Left cardiac atrium (tissue), 4 donors: ENCODE measurements at places on chromosomes 5 and 9. TPM values are rescaled to one million over a fixed set of nuclear protein-coding genes. Genes with fewer than 3 reads are reported as not detected.
A peak's percentile ranks its signal among the peaks of the same experiment; 100 is the strongest.

GRCh38 chr9:91778031-91778430 is 172.0 kb downstream of the ROR2 start:
- no peak for DNase-seq

GRCh38 chr5:1294835-1295649 is at the start of gene TERT:
TSS of gene TERT (minus strand) at chr5:1295068. CDS start at chr5:1294989, 79 bp downstream.
- DNase-seq: no peak

DNA sequence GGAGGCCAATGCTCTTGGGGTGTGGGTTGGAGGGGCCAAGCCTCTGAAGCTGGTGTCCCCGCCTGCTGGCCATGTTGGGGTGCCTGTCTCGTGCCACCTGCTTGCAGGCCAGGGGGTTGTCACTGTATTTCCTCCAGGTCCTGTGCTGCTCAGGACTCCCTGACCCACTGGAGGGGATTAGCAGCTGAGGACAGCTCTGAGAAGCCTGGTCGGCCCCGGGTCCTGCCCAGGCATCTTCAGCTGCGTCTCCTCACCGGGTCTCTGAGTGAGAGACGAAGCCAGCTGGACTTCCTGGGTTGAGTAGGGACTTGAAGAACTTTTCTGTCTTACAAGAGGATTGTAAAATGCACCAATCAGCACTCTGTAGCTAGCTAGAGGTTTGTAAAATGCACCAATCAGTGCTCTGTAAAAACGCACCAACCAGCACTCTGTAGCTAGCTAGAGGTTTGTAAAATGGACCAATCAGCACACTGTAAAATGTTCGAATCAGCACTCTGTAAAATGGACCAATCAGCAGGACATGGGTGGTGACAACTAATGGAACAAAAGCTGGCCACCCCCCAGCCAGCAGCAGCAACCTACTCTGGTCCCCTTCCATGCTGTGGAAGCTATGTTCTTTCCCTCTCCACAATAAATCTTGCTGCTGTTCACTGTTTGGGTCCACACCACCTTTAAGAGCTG is 20.6 kb upstream of the SLC9A3 start:
- no peak for DNase-seq

The STPG3 gene
- 0.59 TPM for total RNA-seq

DNA sequence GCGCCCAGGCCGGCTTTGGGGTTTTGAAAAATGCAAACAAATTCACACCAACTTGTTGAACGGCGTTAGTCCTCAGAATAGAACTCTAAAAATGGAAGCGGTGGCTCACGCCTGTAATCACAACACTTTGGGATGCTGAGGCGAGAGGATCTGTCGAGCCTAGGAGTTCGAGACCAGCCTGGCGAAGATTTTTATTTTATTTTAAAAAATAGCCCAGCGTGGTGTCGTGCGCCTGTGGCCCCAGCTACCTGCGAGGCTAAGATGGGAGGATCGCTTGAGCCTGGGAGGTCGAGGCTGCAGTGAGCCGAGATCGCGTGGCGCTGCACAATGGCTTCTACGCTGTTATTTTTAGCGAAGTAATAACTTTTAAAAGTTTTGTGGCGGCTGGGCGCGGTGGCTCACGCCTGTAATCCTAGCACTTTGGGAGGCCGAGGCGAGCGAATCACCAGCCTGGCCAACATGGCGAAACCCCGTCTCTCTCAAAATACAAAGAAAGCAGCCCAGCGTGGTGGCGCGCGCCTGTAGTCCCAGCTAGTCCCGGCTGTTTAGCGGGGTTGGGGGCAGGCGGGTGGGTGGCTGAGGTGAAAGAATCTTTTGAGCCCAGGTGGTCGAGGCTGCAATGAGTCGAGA is 694 bp upstream of the PLIN2 start:
- peak; percentile 47 for DNase-seq

The DCAF12 gene
- total RNA-seq: 20.2 TPM

DNA sequence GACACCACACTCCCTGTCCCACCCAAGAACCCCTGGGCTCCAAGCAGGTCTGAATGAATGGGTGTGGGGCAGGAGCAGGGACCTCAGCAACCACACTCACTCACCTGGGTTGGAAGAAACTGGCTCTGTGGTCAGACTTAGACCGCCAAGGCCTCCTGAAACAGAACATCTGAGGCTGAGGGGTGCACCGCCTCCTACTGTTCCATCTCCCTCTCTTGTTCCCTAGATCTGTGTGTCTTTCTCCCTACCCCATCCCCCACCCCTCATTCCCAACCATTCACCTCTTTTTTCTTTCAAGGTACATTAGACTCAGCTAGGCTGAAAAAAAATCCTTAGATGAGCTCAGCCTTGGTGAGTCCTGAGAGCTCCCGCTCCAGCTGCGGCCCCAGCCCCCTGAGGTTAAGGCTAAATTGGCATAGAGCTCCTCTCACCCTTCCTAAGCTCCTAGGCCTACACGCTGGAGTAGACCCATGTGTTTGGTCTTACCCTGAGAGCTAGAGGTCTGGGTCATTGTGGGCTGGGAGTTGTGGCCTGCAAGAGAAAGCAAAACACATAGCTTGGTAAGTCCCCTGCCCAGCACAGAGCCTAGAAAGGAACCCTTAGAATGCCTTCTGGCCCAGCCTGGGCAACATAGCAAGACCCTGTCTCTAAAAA is 4.8 kb downstream of the ECSCR start:
- no peak for DNase-seq

GRCh38 chr5:95713960-95714710 is 17.0 kb upstream of the RHOBTB3 start:
- DNase-seq: no peak

The CRB2 gene
- total RNA-seq: 1.3 TPM
